ENCODE measurements at places on chromosomes 11 and 22. TPM values are rescaled to one million over a fixed set of nuclear protein-coding genes. Genes with fewer than 3 reads are reported as not detected.

Gene ACTN3
- polyA plus RNA-seq: not detected

Gene HBB
- 4.4 TPM for polyA plus RNA-seq

Gene KRTAP5-11
- polyA plus RNA-seq: not detected

Gene SUSD2
- not detected for polyA plus RNA-seq

Gene SMC1B
- not detected for polyA plus RNA-seq

Gene OR51G2
- polyA plus RNA-seq: not detected

Gene NRXN2
- not detected for polyA plus RNA-seq

Gene TTC36
- 0.31 TPM for polyA plus RNA-seq

Gene CRYBB3
- polyA plus RNA-seq: not detected

Gene KCTD17
- 15.4 TPM for polyA plus RNA-seq

Gene MS4A12
- polyA plus RNA-seq: not detected

Gene MTA2
- 34.7 TPM for polyA plus RNA-seq

Gene BSCL2
- 49.2 TPM for polyA plus RNA-seq

All from CD4-positive, CD25-positive, alpha-beta regulatory T cell (primary cell).